ENCODE measurements at places on chromosomes 2 and 18.

- no peak overlapping the region for H3K27ac ChIP-seq
These were observed 28.5 kb upstream of the EMILIN2 start for GRCh38 chr18:2818281-2818680.

- H3K4me3 ChIP-seq, result no peak overlapping the region
- no peaks in the 10 kb centered on the region for H3K27me3 ChIP-seq
- no peaks in the 10 kb centered on the region for H3K36me3 ChIP-seq
These were observed 99.7 kb upstream of the UGP2 start for GRCh38 chr2:63741884-63742579.

DNA sequence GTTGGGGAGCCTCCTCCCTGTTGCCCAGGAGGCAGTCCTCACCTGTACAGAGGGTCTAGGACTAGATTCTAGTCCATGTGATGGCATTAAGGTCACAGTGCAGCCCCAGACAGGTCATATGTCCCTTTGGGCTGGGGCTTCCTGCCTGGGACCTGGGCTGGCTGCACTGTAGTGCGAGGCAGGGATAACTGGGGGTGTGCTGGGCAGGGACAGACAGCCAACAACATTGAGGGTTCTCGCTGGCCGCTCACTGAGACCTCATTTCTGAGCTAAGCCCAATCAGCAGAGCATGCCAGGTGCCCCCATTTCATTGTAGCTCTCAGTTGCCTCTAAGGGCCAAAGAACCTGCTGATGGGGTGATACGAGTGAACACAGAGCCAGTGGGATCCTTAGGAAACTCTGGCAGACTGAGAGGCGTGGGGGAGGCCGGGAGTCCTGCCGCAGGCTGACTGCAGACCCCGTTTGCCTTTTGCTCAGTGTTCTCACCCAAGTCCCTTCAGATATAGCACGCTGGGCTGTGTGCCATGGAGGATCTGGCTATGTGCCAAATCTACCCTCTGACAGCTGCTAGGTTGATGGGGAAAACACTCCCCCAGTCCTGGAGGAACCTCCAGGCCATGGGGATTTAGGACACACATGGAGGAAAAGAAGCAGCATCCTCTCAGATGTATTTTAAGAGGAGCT, 51.9 kb downstream of the DYSF start:
- H3K27ac ChIP-seq, result no peak overlapping the region
- no peaks in the 10 kb centered on the region for H3K27me3 ChIP-seq
- no peaks in the 10 kb centered on the region for H3K36me3 ChIP-seq
- H3K4me1 ChIP-seq, result no peaks in the 10 kb centered on the region

DNA sequence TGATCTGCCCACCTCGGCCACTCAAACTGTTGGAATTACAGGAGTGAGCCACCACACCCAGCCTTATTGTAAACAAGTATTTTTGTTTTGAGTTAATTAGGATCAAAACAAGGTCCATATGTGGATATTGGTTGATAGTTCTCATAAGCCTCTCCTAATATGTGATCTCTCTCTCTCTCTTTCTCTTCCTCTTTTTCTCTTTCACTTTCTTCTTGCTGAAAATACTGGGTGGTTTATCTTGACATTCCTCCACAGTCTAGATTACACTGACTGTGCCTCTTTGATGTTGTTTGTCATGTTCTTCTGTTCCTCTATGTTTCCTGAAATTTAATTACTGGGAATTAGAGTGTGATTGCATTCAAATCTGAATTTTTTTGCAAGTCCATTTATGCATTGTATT, 547.5 kb upstream of the NRXN1 start:
- DNase-seq, result no peak
- H3K27ac ChIP-seq, result no peak overlapping the region
- H3K4me1 ChIP-seq, result no peaks in the 10 kb centered on the region
- no peaks in the 10 kb centered on the region for H3K27me3 ChIP-seq
- H3K36me3 ChIP-seq, result no peaks in the 10 kb centered on the region
- H3K4me3 ChIP-seq, result no peak overlapping the region

DNA sequence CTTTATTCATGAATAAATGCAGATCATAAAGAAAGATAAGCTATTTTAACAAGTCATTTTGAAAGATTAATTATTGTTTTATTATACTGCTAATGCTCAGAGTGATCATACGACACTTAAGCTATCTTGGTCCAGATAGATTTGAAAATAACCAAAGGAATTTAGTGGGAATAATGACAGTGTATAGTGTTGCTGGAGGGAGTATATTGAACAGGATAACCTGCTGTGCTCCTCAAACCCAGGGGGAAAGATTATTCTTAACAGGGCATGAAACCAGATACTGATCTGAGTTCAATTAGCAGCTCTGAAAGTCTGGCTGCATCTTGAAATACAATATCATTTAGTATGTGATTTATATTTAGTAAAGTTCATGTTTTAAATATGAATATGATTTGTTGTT, 216.3 kb upstream of the ITGA4 start:
- no peaks in the 10 kb centered on the region for H3K27me3 ChIP-seq
- no peak overlapping the region for H3K27ac ChIP-seq
- no peak for DNase-seq
- H3K4me3 ChIP-seq, result no peak overlapping the region
- H3K4me1 ChIP-seq, result no peaks in the 10 kb centered on the region

GRCh38 chr2:190678444-190679162, 29.7 kb downstream of the NAB1 start:
- H3K27me3 ChIP-seq, result no peaks in the 10 kb centered on the region
- DNase-seq, result no peak
- no peaks in the 10 kb centered on the region for H3K4me1 ChIP-seq
- no peak overlapping the region for H3K4me3 ChIP-seq

DNA sequence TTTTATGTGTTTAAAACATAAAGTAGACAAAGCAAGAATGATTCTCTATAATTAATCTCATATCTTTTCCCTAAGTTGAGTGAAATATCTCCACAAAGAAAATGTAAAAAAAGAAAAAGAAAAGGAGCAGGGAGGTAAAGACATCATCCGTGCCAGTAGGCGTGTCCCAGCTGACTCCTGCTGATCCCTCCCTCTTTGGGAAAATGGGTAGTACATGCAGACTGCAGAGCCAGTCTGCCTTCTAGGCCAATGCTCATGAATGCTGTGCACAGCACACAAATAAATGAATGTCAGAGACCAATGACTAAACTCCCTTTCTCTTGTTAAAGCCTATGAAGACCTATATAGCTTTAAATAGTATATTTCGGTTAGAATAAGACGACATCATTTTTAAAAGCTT, 64.7 kb downstream of the RAPH1 start:
- DNase-seq, result no peak
- H3K4me3 ChIP-seq, result no peak overlapping the region
- H3K36me3 ChIP-seq, result no peaks in the 10 kb centered on the region
- H3K4me1 ChIP-seq, result peaks cover 6% of the 10 kb centered on the region

DNA sequence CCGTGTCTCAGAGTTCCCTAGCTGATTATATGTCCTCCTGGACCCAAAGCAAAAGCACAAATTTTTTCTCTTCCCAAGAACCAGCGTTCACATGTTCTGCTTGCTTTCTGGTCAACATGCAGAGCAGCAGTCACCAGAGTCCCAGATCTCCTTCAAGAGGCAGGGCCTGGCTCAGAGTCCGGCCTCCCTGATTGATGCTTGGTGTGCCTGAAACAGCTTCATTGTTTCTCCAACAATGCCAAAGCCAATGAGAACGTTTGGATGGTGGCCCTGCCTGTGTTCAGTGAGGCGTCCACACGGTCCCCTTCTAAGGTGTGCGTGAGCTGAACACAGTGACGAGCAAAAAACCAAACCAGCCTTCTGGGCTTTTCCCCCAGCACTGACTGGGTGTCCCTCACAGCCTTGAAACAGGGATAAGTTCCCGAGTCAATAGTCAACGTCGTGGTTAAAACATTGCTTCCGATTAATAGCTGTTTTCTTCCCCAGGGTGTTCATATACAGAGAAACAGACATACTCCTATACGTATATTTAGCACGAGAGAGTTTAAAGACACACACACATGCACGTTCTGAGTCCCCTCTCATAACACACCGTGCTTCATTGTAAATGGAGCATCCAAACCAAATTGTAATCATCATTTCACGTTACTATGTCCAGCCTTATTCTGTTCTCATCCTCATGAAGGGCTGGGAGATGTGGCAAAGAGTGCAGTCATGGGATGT, 19.3 kb upstream of the POU3F3 start:
- H3K27me3 ChIP-seq, result no peaks in the 10 kb centered on the region
- no peak overlapping the region for H3K27ac ChIP-seq
- no peaks in the 10 kb centered on the region for H3K36me3 ChIP-seq
- no peaks in the 10 kb centered on the region for H3K4me1 ChIP-seq
- H3K4me3 ChIP-seq, result no peak overlapping the region

DNA sequence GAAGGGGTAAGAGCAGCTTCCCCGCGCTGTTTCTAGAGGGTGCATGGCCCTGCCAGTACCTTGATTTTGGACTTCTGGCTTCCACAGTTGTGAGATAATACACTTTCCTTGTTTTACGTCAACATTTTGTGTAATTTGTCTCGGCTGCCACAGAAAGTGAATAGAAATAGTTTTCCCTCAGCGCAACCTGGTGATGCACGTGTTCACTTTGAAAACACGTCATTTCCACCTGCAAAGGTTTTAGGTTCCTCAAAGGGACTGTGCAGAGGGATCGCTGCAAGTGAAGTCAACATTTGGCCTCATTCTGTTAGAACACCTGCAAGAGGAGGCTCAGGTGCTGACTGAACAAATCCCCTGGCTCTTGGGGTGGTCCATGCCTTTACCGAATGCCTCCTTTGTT, 71.7 kb downstream of the LONRF2 start:
- no peaks in the 10 kb centered on the region for H3K4me1 ChIP-seq
- no peak for DNase-seq
- H3K36me3 ChIP-seq, result no peaks in the 10 kb centered on the region
- no peak overlapping the region for H3K27ac ChIP-seq
- no peaks in the 10 kb centered on the region for H3K27me3 ChIP-seq

DNA sequence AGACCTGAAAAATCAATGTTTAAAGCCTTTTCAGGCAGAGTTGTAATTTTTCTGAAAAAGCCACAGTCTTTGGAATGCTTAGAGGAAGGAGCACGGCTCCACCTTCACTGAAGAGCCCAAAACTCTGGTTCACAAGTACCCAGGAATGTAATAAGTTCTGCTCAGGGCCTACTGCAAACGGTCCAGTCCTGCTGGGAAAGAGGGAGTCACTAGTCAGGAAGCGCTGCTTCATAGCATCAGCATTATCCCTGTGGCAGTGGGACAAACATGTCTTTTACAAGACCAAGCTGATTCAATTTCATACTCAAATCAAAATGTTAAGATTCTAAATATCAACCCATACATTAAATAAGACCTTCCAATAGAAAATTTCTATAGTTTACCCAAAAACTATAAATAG, 152.9 kb upstream of the PGAP1 start:
- H3K36me3 ChIP-seq, result no peaks in the 10 kb centered on the region
- DNase-seq, result no peak
- no peak overlapping the region for H3K27ac ChIP-seq
- no peaks in the 10 kb centered on the region for H3K4me1 ChIP-seq
- H3K4me3 ChIP-seq, result no peak overlapping the region

DNA sequence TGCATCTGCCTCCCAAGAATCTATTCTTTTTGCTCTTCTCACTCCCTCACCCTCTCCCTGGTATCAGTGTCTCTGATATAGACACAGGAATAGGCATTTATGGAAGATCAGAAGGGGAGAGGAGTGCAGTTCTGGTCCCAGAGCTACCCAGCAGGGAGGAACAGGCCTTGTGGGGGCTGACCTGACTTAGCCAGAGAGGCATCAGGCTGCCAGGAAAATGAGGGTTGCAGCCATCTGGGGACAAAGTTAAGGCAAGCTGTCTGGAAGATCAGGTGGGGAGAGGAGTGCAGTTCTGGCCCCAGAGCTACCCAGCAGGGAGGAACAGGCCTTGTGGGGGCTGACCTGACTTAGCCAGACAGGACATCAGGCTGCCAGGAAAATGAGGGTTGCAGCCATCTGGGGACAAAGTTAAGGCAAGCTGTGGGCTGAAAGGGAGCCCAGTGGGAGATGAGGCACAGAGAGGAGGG, 69.9 kb upstream of the HK2 start:
- H3K27me3 ChIP-seq, result no peaks in the 10 kb centered on the region
- no peaks in the 10 kb centered on the region for H3K4me1 ChIP-seq
- DNase-seq, result no peak
- H3K36me3 ChIP-seq, result no peaks in the 10 kb centered on the region
- no peak overlapping the region for H3K4me3 ChIP-seq

GRCh38 chr2:221973502-221973901, 325.3 kb downstream of the PAX3 start:
- H3K27me3 ChIP-seq, result no peaks in the 10 kb centered on the region
- no peak for DNase-seq
- no peaks in the 10 kb centered on the region for H3K36me3 ChIP-seq
- H3K27ac ChIP-seq, result no peak overlapping the region

GRCh38 chr2:132730611-132731010, 60.6 kb upstream of the LYPD1 start:
- H3K36me3 ChIP-seq, result no peaks in the 10 kb centered on the region
- no peak for DNase-seq
- H3K27me3 ChIP-seq, result no peaks in the 10 kb centered on the region
- H3K4me1 ChIP-seq, result no peaks in the 10 kb centered on the region

GRCh38 chr2:67510745-67511144, 113.6 kb downstream of the ETAA1 start:
- no peak overlapping the region for H3K4me3 ChIP-seq
- H3K4me1 ChIP-seq, result no peaks in the 10 kb centered on the region
- H3K27me3 ChIP-seq, result no peaks in the 10 kb centered on the region
- no peak for DNase-seq
- H3K27ac ChIP-seq, result no peak overlapping the region

DNA sequence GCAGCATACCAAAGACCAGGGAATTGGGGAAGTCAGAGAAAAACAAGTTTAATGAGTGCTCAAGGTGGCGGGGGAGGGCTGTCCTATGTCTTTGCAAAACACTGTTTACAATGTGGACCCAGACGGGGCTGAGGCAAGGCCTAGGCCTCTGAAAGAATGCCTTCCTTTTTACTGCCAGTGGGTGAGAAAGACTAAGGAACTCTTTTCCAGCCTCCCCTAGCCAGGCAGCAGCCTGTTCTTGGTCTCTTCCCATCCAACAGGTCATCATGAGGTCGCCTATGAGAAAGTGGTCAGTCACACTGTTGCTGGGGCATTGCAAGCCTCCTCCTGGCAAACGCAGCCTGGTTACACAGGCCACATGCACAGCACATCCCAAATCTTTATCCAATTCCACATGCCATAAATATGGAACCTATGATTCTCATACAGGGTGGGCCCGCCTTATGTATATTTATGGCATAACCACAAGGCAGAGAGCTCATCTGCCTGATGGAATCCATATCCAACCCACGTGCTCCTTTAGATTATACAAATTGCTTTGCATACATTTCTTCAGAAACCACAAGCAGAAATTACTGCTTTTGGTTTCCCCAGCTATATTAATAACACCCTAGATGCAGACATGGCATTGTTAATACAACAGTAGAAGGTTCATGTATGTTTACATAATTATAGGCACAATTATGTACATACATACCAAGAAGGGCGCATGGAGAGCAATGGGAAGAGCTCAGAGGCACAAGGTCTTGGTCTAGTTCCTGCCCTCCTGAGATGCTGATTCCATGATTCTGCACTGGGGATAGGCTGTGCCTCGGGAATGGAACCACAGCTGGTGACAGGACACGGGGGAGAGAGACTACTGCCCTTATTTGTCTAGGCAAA, 48.6 kb downstream of the NRP2 start:
- H3K4me3 ChIP-seq, result no peak overlapping the region
- H3K27me3 ChIP-seq, result no peaks in the 10 kb centered on the region
- peak overlapping the region; percentile 70 for H3K27ac ChIP-seq
- H3K4me1 ChIP-seq, result no peaks in the 10 kb centered on the region
- no peaks in the 10 kb centered on the region for H3K36me3 ChIP-seq

All from Peyer's patch (tissue), 4 donors.